Vagina (tissue), 2 donors: ENCODE measurements at places on chromosomes 7 and 10. TPM values are rescaled to one million over a fixed set of nuclear protein-coding genes. Genes with fewer than 3 reads are reported as not detected.

GRCh38 chr7:158646766-158647474 lies 57.7 kb downstream of the NCAPG2 start:
- H3K4me3 ChIP-seq: no peak overlapping the region
- no peaks in the 10 kb centered on the region for H3K27me3 ChIP-seq
- no peaks in the 10 kb centered on the region for H3K36me3 ChIP-seq

GRCh38 chr7:121945480-121946236 lies 72.7 kb downstream of the PTPRZ1 start:
- H3K27me3 ChIP-seq: no peaks in the 10 kb centered on the region
- H3K36me3 ChIP-seq: no peaks in the 10 kb centered on the region
- no peak for DNase-seq
- H3K27ac ChIP-seq: no peak overlapping the region

- H3K27me3 ChIP-seq: no peaks in the 10 kb centered on the region
- DNase-seq: no peak
- no peaks in the 10 kb centered on the region for H3K4me1 ChIP-seq
- H3K36me3 ChIP-seq: no peaks in the 10 kb centered on the region
- H3K27ac ChIP-seq: peak overlapping the region; percentile 27
- no peak overlapping the region for H3K4me3 ChIP-seq
Measured at GRCh38 chr7:72275382-72276070, 136.6 kb downstream of the CALN1 start.

- H3K27me3 ChIP-seq: no peaks in the 10 kb centered on the region
- no peak for DNase-seq
- H3K4me1 ChIP-seq: peaks cover 40% of the 10 kb centered on the region
- peak overlapping the region; percentile 9 for H3K4me3 ChIP-seq
- H3K27ac ChIP-seq: peak overlapping the region; percentile 90
Measured at GRCh38 chr7:150335108-150335773, 6.2 kb downstream of the RARRES2 start.

GRCh38 chr7:87507446-87507845 lies 32.0 kb upstream of the ABCB4 start:
- H3K27me3 ChIP-seq: no peaks in the 10 kb centered on the region
- no peak for DNase-seq
- no peaks in the 10 kb centered on the region for H3K36me3 ChIP-seq
- H3K4me3 ChIP-seq: no peak overlapping the region
- no peaks in the 10 kb centered on the region for H3K4me1 ChIP-seq

GRCh38 chr7:92632791-92633190 lies 42.6 kb upstream of the FAM133B start:
- no peaks in the 10 kb centered on the region for H3K36me3 ChIP-seq
- no peak for DNase-seq
- no peak overlapping the region for H3K4me3 ChIP-seq
- no peaks in the 10 kb centered on the region for H3K27me3 ChIP-seq

Gene CPA2
- not detected for total RNA-seq

Gene NPC1L1
- 0.49 TPM for total RNA-seq
